Right renal pelvis (tissue), 4 donors: ENCODE measurements at places on chromosomes 2 and 18.

DNA sequence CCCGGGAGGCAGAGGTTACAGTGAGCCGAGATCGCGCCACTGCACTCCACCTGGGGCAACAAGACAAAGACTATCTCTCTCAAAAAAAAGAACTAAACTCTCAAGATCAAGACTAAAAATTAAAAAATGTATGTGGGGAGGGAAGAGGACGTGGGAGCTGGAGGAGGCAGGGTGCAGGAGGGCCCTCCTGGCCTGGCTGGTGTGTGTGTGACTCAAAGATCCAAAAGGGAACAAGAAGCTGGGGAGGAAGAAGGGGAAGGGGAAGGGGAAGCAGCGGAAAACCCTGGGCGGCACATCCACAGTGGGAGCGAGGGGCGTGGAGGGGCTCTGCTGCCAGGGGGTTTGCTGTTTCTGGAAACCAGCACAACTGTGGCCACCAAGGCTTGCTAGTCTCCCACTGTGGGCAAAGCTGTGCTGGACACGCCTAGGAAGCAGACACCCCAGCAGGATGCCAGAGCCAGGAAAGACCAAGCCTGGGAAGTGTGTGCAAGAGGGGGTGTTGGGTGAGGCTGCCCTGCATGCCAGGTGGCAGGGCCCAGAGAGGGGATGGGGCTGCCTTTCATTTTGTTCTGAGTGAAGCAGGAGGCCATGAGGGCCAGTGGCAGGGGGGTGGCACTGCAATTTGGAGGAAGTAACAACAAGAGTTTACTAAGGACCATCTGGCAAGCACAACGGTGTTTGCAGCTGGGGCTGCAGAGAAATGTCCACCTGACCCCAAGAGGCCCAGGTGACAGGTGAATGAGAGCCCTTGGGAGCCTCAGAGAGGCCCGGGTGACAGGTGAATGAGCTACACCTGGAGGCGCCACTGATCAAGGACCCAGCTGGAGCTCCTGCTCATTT, 44.5 kb downstream of the ANO7 start:
- DNase-seq, result no peak

- DNase-seq, result no peak
These were observed 38.0 kb downstream of the NPAS2 start for GRCh38 chr2:100857915-100858314.

DNA sequence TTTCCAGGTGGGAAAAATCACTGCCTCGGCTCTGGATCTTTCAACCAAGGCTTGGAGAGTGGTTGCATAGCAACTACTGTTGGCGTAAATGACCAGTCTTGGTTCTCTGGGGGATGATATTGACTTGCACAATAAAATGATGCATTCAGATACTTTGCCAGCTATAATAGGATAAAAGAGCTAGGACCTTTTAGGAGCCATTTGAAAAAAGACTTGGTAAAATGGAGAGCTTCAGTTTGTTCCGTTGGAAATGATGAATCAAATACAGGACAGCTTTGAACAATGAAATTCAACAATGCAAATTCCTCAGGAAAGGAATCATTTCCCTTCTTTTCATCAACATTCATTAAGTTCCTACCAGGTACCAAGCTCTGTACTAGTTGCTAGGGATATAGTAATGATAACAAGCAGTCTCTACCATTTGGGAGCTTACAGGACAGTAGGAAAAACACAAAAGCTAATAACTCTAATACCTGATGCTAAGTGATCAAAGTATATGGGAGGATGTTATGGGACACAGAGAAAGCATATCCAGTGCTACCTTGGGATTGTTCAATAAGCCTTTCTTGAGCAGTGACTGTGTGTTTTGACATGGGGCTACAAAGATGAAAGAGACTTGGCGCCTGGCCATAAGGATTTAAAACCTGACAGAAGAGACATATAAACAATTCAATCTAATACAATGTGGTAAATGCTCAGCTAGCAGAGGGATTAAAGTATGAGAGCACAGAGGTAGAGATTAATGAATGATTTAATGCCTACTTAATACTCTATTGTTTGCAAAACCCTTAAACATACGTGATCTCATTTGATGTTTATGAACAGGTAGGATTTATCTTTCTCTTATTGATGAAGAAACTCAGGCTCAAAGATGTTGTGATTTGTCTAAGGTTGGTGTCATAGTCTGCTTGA, 110.7 kb downstream of the QPCT start:
- no peak for DNase-seq

DNA sequence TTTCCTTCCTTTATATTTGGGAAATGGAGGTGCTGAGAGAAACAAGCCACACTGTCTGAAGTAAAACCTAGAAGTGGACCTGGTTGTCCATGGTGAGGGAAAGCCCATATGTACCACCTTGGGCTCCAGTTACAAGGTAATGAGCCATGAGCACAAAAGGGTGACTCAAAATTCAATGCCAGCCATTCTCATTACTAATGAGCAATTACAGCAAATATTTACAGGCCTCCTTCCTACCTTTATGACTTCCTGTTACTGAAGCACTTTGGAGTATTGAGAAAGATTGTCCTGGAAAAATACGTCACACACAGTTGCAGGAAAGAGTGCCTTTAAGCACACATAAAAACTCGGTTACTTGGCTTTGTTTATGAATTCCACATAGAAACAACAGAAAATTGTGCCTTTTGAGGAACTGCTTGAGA, 9.1 kb downstream of the EPAS1 start:
- no peak for DNase-seq

DNA sequence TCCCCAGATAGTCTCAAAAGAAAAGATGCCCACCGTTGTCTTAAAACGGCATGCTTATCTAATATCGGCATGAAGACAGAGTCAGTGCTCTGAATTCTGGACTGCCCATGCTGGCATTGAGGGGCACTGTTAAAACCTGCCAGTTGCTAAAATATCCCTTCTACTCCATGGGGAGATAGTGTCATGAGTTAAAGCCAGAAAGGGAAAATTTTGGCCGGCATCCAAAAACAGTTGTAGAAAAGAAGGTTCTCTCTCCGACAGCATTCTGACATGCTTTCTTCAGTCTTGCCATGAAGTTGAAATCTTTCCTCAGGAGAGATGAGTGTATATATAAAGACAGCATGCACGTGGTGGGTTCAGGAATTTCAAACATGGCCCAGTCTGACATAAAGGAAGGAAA, 401.3 kb upstream of the PIK3C3 start:
- no peak for DNase-seq

- DNase-seq, result no peak
These were observed 43.8 kb upstream of the SLC4A10 start for GRCh38 chr2:161580426-161580825.

DNA sequence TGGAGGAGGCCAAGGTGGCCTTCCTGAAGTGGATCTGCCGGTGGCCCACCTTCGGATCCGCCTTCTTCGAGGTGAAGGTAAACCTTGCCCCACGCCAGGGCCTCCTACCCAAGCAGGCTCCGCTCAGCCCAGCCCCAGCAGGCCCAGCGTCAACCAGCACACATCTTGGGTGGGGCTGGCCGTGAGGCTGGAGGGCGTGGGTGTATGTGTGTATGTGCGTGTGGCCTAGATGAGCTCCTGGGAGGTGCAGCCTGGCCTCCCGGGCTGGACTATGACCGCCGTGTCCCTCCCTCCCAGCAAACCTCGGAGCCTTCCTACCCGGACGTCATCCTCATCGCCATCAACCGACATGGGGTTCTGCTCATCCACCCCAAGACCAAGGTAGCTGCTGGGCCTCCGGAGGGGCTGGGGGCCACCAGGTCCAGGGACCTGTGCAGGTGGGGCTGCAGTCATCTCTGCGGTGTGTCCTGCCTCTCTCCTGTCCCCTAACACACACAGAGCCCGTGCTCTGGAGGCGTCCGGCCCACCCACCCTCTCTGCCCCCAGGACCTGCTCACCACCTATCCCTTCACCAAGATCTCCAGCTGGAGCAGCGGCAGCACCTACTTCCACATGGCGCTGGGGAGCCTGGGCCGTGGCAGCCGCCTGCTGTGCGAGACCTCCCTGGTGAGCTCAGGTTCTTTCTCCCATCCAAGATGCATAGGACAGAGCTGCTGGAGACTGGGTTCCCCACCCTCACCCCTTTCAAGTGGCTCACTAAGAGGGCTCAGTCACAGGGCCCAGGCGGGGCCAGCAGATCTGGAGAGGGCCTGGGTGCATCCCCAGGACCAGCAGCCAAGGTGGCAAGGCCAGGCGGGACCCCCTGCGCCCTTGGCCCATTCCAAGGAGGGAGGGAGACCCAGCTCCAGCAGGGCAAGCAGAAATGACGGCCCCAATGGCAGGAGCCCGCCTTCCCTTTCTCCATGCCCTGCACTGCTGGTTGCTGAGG, 9.4 kb upstream of the GPR17 start:
- no peak for DNase-seq

DNA sequence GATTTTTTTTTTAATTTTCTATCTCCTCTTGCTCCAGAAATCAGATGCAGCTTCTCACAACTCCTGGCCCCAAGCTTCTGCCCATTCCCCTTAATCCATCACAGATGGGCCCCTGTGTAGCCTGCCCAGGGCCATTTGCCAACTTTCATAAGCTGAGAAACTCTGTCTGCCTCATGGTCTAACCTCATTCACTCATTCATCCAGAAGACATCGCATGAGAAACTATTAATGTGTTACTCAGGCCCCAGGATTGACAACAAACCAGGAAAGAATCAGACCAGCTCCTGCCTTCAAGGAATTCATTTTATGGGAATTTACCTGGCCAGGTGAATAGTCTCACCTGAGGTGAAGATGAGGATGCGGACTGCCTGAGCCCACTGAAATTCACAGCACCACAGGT, 35.0 kb downstream of the SLC14A2 start:
- DNase-seq, result no peak

GRCh38 chr2:240200230-240201051, 60.0 kb upstream of the OTOS start:
- DNase-seq, result peak; percentile 49

GRCh38 chr2:198478361-198478760, 674.0 kb downstream of the PLCL1 start:
- no peak for DNase-seq

- DNase-seq, result no peak
These were observed 33.5 kb upstream of the DAPL1 start for GRCh38 chr2:158761621-158762020.

DNA sequence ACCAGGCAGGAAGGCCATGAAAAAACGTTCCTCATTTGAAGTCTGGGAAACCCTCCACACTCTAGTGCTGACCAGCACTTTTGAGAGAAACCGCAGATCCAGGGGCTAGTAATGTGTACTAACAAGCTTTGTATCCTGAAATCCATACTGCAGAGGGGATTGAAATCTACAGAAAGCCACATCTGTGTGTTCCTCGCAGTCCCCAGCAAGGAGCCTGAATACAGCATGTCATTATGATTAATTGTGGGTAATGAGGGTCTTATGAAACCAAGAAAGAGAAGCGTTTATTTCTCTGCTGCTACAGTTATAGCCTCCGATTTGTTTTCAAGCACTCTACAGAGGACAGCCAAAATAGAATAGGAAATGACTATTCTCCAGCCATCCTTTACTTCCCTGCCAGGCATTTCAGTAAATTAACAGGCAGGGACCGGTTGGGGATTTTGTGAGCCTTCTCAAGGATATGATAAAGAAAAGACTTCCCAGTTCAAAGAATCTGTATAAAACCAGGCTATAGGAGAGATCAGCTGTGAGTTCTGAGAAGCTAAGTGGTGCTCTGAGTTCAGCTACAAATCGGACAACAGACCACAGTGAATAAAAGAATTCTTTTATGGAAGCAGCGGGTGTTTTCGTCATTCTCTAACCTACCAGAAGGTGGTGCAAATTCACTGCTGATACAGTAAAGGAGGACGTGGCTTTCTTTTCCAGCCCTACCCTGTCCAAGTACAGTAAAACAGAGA, 133.4 kb downstream of the INSIG2 start:
- peak; percentile 65 for DNase-seq

DNA sequence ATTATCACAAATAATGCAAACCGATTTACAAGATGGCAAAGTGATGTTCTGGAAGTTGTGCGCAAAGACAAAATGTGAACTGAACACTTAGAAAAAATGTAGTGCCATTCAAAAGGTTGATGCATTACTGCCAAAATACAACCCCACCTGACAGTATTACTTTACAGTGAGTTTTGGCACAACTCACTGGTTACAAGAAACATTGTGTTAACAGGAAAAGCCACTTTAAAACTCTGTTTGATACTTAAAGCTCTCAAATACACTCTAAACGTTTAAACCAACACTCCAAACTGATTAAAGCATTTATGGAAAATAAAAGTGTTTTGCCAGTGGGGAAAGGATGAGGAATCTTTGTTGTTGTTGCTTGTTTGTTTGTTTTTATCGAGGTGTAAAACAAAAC, 173.4 kb upstream of the SATB2 start:
- no peak for DNase-seq

DNA sequence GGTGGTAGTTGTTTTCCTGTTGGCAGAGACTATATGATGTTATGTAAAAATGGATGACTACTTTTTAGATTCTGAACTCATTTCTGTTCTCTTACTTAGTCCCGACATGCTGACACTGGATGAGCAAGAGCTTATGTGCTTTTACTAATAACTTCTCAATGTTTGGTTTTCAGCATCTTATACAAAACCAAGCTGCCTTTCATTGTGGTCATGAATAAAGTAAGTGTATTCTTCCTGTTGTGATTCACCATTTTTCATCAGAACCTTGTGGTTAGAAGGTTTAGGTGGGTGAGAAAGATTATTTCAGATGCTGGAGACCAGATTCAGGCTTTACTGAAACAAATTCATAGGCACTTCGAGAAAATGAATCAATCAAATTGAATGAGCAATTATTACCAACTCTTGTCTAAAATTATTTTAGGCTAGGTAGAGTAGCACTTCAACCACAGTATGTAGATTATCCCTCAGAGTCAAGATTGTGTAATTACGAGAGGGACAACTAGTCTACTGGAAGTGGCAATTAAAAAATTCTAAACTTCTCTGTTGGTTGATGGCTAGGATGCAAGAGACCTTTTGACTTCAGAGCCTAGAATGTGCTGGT, 9.3 kb downstream of the GPN1 start:
- no peak for DNase-seq

DNA sequence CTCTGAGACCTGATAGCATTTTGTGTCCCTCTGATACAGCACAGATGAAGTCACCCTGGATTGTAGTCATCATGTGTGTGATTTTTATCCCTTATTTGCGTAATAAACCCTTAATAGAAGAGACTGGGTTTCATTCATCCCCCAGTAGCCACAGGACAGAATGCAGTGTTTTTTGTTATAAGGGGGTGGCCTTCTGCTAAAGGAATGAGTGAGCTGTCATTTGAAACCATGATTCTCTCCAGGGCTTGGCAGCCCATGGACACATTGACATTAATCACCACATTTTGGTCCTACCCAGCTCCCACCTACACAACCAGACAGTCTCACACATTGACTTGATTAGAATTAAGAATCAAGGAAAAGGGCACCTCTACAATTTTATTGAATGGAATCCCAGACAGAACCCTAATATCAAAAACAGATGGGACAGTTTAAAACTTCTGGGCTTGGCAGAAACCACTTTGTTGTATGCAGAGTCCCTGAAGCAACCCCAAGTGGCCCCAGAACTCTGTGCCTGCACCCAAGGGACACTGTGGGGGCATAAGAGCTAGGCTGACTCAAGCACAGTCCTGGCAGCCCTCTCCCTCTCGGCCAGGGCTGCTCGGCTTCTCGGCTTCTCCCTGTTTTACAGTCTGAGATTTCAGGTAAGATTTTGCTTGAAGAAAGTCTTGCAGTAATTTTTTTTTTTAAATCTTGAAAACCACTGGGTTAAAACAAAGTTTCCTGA, 254.0 kb upstream of the SLC14A2 start:
- no peak for DNase-seq
